ENCODE measurements at places on chromosomes 7 and 10. TPM values are rescaled to one million over a fixed set of nuclear protein-coding genes. Genes with fewer than 3 reads are reported as not detected.

DNA sequence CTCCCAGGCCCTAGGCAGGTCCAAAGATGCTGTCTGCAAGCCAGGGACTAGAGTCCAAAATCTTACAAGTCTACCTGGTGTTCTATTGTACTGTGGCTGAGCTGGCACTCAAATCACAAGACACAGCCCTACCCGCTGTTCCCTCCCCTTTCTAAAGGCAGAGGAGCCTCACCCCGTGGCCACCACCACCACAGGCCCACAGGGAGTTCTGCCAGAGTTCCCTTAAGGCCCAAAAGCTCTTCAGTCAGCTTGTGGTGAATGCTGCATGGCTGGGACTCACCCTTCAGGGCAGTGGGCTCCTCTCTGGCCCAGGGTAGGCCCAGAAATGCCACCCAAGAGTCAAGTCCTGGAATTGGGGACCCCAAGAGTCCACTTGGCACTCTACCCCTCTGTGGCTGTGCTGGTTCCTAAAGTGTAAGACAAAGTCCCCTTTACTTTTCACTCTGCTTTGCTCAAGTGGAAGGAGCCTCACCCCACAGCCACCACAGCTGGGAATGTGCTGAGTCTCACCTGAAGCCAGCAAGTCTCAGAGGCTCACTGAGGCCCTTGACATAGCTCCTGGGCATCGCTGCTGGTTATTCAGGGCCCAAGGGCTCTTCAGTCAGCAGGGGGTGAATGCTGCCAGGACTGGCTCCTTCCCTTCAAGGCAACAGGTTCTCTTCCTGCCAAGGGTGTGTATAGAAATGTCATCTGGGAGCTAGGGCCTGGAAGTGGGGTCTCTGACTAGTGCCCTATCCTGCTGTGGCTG lies 48.8 kb upstream of the PSAP start:
- DNase-seq: no peak

DNA sequence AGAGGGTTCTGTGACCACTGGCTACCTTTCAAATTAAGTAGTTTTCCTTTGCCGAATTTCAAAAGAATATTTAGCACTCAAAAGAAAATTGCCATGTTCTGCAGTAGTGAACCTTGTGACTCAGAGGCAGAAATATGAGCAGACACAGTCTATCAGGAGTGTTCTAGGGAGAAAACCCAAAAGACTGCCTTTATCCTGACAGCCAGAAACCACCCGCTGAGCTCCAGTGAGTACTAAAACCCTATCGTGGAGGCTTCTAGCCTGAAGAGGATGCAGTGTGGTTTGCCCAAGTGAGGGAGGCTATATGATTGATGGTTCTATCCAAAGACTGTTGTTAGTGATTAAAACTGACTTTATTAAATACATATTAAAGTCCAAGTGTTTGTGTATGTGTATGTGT lies 21.9 kb downstream of the CHRM2 start:
- DNase-seq: no peak

- no peak for DNase-seq
These were observed 58.3 kb upstream of the PPP1R3C start for GRCh38 chr10:91690996-91691676.

GRCh38 chr7:39617005-39617404 lies 6.4 kb upstream of the RALA start:
- DNase-seq: no peak

DNA sequence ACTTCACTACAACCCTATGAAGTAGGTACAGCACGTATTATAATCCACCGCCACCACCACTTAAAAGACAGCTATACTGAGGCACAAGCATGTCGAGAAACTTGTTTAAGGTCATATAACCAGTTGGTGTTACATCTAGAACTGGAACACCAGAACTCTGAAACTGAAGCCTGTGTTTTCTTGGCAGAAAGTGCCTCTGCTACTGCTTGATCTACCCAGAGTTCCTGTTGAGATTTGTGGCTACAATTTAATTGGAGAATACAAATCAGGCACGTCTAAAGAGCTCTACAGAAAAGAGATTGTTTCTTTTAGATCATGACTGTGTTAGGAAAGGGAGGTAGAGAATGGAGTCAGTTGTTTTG lies 4.3 kb upstream of the ADD3 start:
- DNase-seq: no peak

DNA sequence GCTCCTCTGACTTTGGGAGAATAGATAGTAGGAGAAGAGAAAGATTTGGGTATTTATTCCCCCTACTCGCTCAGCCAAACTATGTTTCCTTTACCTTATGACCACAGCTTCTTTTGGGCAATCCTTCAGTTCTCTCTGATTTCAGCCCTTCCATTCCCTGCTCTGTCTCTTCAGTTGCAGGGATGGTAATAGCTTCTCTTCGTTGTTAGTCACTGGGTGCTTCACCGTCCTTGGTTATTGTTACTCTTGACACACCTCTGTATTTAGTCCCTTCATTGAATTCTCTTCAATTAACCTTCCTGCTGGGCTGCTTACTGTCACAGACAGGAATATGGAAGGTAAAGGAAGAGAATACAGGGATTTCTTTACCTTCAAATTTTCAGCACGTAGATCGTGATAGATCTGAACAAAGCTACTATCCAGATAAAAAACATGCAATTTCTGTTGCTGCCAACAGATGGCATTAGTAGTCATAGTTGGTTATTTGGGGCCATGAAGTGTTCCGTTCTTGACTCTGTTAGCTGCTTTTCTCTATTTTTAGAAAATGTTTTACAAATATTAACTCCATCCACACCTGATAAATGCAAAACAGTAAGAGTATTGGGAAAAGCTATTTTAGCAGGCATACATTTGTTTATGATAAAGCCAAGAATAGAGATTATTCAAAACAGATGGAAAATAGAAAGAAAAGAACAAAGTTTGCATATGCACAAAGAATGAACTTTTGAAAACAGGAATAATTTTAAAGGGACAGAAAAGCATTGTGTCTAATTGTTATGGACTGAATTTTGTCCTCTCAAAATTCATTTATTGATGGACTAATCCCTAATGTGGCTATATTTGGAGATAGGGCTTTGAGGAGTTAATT lies 14.0 kb upstream of the PTTG1IP2 start:
- DNase-seq: no peak

DNA sequence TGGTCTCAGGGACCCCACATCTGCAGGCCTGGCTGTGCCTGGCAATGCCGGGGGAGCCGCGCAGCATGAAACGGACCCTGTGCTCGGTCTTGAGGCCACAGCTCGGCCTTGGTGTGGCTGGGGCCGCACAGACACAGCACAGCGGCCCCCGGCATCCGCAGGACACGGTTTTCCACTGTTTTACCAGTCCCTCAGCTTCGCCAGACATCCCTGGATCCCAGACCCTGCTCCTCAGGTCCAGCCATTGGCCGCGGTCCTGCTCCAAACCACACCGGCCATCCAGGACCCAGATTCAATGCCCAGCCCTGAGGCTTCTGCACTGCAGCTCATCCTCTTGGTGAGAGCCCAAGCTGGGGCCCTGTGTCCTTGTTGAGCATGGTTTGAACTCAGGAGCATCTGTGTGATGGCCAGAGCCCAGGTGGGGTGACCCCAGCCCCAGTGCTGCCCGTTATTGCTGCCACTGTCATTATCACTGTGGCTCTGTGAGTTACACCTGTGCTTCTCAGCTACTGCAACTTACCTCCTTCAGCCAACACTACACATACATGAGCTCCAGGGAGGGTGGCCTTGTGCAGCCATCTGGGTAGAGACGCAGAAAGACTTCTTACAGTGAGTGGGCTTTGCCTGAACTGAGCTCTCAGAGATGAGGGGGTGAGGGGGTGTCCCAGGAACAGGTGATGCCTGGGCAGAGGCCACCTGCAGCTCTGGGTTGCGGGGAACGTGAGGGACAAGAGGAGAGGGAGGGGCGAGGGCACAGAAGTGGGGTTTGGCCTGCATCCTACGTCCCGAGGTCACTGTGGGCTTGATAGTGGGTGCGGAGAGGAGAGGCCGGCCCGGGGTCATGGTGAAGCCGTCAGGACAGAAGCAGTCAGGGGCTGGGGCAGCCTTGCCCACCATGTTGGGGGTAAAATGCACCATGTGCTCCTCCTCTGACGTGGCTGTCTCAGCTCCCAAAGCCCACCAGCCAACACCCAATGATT lies 567.6 kb downstream of the PTPRN2 start:
- DNase-seq: no peak

- DNase-seq: no peak
These were observed 29.1 kb upstream of the LHFPL3 start for GRCh38 chr7:104299323-104299722.

DNA sequence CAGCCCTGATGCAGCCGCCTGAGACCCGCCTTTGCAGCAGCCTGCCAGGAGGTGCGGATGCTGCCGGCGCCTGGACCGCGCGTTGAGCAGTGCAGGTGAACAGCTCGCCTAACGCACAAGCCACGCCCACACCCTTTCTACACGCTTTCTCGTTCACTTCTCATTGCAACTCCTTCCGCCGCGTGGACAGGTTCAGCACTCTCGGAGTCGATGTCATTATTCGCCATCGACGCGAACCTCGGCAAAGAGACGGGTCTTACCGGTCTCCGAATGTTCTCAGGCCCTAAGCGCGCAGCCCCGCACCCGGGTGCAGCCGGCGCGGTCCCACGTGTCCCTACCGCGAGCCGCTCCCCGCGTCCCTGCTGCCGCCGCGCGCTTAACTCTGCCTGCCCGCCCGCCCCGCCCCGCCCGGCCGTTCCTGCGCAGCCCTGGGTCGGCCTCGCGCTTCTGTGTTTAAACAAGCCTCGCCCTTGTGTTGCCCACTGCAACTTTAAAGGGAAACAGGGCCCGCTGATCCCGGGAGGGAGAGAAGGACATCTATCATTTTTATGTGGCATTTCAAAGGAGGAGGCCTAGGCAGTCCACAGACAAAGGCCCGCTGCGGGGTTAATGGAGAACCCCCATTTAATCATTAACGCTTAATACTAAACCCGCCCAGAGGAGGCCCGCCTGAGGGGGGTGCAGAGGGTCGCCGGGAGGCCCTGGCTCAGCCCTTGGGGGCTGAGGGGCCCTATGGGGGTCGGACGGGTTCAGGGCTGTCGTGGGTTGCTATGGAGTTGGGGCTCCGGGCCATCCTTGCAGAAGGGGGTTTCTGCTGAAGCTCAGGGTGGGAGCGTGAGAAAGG lies 128.5 kb downstream of the WDR11 start:
- DNase-seq: no peak

DNA sequence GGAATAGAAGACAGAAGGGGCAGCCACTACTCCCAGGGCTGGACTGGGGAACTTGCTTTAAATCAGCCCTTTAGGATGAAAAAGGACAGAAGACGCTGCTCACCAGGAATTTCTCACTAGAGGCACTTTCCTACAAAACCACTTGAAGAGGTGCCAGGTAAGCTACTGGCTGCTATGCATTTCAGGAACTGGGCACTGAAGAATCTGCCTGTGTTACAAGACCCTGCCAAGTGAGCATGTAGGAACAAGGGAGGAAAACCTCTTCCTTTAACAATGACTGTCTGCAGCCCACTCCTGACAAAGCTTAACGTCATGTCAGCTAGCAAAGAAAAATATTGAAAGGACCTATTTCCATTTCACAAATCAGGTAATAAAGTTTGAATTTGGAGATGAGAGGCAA lies 5.8 kb upstream of the AGMO start:
- DNase-seq: no peak

GRCh38 chr7:147196481-147196880 lies 1079.9 kb downstream of the CNTNAP2 start:
- no peak for DNase-seq

DNA sequence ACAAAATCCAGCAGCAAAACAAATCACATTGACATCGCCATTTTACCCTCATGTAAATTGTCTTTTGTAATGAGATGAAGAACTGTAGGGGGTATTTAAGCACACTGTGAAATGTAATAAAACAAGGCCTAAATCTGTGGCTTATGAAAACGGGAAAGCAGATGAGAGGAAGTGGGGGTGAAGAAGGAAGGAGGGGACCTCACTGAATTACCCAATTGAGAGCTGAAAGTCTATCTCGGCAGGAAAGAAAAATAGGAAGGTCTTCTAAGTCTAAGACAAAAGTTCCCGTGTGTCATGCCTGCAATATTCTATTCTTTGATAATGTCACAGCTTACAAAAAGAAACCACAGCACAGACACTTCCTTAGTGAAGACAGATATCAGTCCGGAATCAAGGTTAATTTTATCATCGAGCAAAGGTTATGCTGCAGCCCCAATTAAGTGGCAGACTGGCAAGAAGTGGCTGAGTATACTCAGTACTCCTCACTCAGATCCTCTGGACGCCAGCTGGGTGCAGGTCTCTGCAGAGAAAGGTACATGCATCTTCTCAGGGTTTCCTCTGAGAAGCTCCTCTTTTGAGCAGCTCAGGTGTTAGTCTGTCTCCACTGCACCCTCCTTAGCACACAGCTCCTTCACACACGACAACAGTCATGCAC lies 239.7 kb downstream of the FANK1 start:
- DNase-seq: no peak

DNA sequence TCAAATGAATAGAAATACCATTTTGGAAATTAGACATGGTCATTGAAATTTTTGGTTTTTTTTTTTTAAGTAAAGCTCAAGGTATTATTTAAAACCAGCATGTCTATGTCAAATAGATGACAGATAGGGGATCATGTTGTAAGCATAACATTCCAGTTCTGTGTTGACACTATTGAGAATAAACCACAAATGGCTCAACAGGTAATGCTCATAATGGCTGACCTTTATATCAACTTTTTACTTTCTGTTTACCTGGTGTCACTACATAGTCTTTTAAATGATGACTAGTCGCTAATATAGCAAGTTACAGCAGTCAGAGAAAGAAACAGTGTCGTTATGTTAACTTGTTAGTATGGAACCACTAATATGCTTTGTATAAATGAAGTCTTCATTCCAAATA lies 616.0 kb downstream of the GATA3 start:
- no peak for DNase-seq

TRIM8 gene
- total RNA-seq: 109 TPM

BTAF1 gene
- total RNA-seq: 10.4 TPM

FAM53B gene
- 41.2 TPM for total RNA-seq

OR2A42 gene
- not detected for total RNA-seq

FEZF1 gene
- total RNA-seq: not detected

GNAT3 gene
- total RNA-seq: not detected

IFIT5 gene
- total RNA-seq: 8.2 TPM

SLIT1 gene
- total RNA-seq: 0.08 TPM

SRRT gene
- total RNA-seq: 70.5 TPM

CUL2 gene
- 39.6 TPM for total RNA-seq

All from Right ventricle myocardium inferior (tissue), 1 donor.